CD4-positive, alpha-beta T cell treated with Interferon alpha-2 for 1 hour (primary cell): ENCODE measurements at places on chromosomes 6 and 20.
A peak's percentile ranks its signal among the peaks of the same experiment; 100 is the strongest.

GRCh38 chr20:63682384-63683139, 13.9 kb upstream of the TNFRSF6B start:
- DNase-seq, result no peak

- no peak for DNase-seq
Observed at GRCh38 chr20:19341348-19342053, 129.1 kb downstream of the SLC24A3 start.

- DNase-seq, result no peak
Observed at GRCh38 chr6:109024368-109024767, 70.3 kb downstream of the SESN1 start.

DNA sequence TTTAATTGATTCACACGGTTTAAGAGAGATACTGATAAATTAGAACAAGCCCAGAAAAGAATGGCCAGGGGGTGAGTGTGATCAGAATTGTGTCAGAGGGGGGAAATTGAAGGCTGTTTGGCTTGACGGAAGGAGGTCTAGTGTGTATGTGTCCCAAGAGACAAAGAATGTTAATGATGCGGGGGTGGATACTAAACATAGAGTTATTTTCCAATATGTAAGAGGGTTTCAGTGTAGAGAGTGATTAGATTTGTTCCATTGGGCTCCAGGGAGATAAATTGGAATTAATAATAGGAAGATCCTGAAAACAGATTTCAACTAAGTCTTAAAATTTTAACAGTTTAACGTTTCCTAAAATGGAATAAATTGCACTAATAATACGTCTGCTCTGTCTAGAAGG, 38.1 kb upstream of the UTRN start:
- DNase-seq, result no peak

DNA sequence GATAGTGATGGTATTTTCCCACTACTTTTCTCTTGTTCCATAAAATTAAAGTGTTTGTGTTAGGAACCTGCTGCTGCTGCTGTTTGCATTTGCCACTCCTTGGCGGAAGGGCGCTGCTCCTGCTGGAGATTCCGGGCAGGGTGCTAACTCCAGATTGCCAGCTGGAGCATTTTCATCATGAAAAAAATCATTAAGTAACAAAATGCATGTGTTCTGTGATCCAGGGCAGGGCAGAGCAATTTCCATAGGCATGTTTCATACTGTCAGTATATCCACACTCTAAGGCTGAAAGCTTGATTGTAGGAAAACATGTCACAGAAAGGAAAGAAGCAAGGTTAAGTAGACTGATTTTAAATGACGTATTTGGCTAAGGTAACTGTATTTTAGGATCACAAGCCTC, 24.0 kb downstream of the PBOV1 start:
- DNase-seq, result no peak

GRCh38 chr6:111888928-111889695, 15.9 kb upstream of the FYN start:
- no peak for DNase-seq

DNA sequence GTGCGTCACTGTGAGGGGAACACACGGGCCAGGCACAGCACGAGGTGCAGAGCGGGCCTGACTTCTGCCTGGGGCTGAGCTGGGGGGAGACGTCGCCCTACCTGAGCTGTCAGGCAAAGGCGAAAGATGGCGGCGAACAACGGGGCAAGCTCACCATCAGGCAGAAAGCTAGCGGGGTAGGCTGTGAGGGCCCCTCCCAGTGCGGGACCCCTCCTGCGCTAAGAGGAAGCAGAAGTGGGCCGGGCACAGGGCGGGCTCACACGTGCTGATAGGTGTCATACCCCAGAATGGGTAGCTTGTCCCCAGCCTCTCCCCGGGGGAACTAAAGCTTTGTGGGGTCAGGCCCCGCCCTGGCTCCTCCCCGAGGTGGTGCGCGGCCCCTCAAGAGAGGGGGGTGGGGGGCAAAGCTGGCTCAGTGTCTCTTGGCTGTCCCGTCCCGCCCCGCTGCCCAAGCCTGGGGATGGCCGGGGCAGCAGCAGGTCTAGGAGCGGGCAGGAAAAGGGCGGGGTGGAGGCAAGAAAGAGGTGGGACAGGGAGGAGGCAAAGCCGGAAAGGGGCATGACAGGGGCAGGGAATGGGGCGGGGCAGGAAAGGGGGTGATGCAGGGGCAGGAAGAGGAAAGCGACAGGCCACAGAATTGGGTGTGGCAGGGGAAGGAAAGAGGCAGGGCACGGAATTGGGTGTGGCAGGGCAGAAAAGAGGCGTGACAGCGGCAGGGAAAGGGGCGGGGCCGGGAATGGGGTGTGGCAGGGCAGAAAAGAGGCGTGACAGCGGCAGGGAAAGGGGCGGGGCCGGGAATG, 14.7 kb downstream of the UCKL1 start:
- DNase-seq, result peak; percentile 84

GRCh38 chr6:169621311-169621710, 80.5 kb downstream of the WDR27 start:
- no peak for DNase-seq

- no peak for DNase-seq
Observed at GRCh38 chr6:30171677-30172471, 8.5 kb downstream of the TRIM15 start.

GRCh38 chr20:37405351-37405897, 59.5 kb downstream of the SRC start:
- DNase-seq, result no peak

DNA sequence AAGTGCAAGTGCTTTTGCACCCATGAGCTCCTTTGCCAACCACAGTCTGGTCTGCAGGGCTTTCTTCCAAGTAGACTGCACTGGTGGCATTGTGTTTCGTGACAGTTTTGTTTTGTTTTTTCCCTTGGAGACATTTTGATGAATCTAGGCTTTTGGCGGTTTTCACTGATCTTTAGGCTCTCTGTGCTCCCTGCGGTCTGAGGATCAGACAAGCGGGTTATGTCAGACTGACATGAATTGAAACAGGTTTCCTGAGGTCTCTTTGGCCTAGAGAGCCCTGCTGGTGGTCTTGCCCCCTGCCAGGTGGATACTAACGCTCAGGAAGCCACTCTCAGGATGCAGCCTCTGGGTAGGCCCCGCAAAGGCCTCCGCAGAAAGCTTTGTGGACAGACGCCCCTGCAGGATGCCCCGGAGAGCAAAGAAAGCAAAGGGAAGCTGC, 555.4 kb upstream of the AGPAT4 start:
- no peak for DNase-seq

GRCh38 chr6:168260420-168260987, 59.1 kb downstream of the DACT2 start:
- no peak for DNase-seq

- DNase-seq, result no peak
Observed at GRCh38 chr20:18983796-18984195, 170.2 kb downstream of the SCP2D1 start.

DNA sequence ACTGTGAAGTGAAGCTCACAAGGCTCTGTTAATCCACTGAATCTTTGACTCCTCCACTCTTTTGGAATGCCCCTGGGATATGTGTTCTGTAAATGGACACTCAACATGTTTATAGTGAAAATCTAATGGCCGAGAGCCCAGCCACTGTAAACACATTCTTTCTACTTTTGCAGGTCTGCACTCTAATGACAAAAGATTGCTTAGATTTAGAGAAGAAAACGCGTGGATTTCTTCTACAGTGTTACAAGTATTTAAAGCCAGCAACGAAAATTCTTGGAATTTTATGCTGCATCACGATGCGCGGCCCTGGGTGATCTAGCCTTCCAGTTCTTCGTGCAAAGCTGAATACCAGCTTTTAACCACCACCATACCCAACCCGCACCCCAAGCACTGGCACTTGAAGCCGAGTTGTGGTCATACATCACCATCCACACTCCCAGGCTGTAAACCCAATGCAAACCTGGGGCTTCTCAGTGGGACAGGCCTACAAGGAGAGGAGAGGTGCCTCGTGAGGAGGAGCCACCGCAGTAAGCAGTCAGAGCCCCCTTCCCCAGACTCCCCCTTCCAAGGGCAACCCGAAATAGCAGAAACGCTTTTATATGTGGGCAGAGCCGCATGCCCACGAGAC, 3.7 kb upstream of the FOXO3 start:
- no peak for DNase-seq

GRCh38 chr6:3919130-3919628, 70.0 kb downstream of the FAM50B start:
- DNase-seq, result no peak

DNA sequence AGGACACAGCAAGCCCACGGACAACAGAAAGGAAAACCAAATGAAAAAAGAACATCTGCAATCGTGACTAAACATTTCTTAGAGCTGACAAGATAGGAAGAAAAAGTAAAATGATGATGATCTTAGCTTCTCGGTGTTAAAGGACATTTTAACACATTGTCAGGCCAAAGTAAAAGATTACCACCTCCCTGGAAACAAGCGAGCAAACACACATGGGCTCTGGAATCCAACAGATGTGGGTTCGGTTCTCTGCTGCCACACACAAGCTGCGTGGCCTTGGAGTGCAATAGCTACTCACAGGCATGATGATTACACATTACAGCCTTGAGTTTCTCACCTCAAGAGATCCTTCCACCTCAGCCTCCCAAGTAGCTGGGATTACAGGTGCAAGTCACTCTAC, 7.5 kb upstream of the AAR2 start:
- DNase-seq, result no peak

- no peak for DNase-seq
Observed at GRCh38 chr6:3895805-3896204, 46.6 kb downstream of the FAM50B start.

GRCh38 chr6:129446272-129447197, 263.4 kb downstream of the ARHGAP18 start:
- DNase-seq, result no peak

DNA sequence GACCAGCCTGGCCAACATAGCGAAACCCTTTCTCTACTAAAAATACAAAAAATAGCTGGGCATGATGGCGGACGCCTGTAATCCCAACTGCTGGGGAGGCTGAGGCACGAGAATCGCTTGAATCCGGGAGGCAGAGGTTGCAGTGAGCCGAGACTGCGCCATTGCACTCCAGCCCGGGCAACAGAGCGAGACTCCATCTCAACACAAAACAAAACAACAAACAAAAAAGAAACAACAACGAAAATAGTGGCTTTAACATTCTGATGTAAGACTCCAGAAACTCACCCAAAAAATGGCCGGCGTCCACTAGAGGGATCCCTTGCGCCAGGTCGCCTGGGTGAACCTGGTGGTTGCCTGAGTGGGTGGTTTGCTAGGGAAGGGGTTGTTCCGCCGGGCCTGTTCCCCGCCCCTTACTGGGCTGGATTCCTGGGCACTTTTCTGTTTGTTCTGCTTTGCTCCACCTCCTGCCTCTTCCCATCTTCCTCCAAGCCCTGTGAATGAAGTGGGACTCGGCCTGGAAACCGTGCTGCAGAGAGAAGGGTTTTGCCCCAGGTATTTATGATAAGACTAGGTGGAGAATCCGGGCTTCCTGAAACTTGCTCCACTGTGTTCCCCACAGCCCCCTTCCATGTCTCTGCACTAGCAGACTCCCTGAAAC, 1.5 kb downstream of the PABPC1L start:
- peak; percentile 50 for DNase-seq

DNA sequence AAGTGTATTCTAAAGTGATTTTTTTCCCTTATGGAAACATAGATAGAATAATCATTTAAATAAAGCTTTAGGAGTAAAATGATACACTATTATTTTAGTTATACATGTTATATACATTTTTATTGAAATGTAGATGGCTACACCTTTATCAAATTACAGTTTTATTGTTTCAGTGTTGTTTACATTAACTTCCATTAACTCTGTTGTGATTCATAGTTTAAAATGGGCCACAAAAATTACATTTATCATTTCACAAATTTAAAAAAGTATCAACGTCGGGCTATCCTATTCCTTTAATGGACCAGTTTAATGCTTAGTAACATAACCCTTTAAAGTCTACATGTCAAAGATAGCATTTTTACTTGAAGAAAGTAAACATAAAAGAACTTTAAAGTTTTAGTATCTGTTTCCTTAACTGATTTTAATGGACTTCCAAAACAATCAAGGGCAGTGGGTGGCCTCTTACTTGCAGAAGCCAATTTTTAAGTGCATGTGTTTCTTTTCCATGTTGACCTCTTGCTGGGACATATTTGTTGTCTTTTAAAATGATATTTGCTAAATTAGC, 47.8 kb upstream of the FLRT3 start:
- no peak for DNase-seq

GRCh38 chr6:87907521-87907920, 140.1 kb upstream of the SPACA1 start:
- peak; percentile 39 for DNase-seq

- peak; percentile 72 for DNase-seq
Observed at GRCh38 chr20:62824476-62825332, 7.9 kb downstream of the COL9A3 start.

DNA sequence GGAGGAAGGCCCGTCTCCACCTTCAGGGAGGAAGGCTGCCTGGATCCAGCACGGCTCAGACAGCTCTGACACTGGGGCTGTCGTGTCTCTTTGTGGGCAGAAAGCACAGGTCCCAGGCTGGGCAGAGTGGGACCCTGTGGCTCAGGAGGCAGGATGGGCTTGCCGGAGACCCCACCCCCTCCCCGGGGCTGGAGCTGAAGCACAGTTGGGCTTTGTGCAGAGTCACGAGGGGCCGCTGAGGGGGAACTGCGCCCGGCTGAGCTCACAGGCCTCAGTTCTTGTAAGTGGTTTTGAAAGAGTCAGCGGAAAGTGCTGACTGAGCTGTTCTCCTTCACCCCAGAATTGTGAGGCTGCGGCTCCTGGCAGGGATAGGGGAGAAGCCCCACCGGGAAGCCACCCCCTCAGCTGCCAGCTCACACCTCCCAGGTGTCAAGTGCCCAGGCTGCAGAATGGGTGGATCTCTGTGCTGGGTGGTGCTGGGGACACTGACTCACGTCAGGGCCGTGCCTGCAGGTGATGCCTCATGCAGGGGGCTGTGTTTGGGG, 145.5 kb upstream of the RNF24 start:
- DNase-seq, result no peak
